Lower lobe of right lung (tissue), 2 donors: ENCODE measurements at places on chromosomes 7 and 10.

DNA sequence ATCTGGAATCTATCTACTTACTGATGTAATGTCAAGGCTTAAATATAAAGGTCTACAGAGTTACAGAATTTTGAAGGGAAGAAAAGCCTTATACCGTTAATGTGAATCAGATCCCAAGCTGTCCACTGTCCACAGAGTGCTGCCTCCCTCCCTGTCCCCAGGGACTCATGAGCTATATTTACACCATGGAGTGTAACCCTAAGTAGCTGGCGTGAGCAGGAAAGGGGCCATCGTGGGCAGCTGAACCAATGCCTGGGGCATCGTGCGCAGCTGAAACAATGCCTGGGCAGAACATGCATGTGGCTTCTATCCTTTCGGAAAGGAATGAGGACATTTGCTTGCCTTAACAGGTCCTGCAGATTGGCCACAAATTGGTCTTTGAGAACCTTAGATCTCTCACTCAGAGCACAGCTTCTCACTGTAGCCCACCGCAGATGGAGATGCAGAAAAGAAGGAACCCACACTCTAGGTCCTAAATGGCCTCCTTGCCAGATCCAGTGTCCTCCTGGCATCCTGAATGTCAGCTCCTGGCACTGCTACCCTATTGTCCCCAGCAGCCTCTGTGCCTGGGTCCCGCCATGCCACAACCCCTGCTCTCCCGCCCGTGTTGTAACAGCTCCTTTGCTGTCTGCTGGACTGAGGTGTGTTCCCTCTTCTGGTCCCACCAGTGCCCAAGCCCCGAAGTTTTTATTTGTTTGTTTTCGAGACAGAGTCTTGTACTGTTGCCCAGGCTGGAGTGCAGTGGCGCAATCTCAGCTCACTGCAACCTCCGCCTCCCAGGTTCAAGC is 30.3 kb downstream of the CCDC3 start:
- DNase-seq = no peak

DNA sequence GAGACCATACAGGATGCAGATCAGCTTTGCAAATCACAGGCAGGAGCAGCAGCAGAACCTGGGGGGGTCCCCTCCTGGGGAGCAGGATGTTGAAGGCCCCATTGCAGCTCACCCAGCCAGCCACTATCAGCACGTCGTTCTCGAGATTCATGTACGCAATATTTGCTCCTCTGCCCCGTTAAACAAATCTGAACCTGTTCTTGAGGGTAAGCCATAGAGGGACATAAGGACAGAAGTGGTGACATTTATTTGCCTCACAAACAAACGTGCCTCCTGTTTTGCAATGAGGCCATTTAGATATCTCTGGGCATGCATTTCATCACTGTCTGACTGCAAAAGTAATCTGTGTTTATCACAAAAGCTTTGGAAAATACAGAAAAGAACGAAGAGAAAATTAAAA is 87.3 kb upstream of the BAIAP2L1 start:
- no peak for DNase-seq

- no peak for DNase-seq
These were observed 150.3 kb downstream of the COL28A1 start for GRCh38 chr7:7385421-7385820.

DNA sequence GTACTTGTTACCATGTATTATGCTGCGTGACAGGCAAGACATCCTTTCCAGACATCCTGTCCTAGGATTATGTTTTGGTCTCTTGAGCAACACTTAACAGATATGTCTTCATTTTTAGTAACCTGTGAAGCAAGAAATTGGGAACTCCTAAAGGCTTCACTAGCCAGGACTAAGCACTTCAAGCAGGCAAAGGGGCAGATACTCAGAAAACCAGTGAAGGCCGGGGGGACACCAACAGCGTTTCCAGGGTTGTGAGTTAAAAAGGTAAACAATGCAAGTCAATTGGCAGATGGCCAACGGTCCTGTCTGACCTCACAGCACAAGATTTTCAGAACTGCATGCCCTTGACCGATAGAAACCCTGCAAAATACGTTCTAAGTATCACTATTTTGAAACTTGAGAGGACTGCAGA is 77.6 kb upstream of the SFMBT2 start:
- no peak for DNase-seq

DNA sequence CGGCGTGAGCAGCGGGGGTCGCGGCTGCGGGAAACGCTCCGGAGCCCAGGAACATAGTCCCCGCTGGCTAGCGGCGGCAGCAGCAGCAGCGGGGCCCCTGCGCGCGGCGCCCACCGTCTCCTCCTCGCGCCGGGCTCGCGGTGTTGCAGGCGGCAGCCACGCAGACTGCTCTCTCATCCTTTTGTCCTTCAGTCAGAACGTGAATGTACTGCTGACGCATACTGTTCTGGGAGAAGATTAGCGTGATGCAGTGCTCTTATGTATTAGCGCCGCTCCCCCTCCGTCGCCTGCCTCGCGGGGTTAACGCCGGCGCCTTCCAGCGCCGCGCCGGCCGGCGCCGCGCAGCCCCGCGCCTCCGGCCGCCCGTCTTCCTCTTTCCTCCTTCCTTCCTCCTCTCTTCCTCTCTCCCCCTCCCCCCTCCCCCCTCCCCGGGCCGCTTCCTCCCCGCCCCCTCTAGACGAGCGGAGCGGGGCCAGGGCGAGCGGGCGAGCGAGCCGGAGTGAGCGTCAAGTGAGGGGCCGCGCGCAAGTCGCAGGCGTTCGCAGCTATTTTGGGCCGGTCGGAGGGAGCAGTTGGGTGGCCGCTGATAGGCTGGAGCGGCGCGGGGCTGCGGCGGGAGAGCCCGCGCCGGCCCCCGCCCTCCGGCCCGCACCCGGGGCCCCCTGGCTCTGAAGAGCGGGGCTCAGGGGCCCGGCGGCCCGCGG is 816 bp upstream of the LRRC4 start:
- DNase-seq = peak; percentile 64
